Stimulated activated CD4-positive, alpha-beta T cell treated with anti-CD3 and anti-CD28 coated beads, TNF-alpha, amount 100 ng/mL, for 1 hour (primary cell): ENCODE measurements at places on chromosomes 5 and 9.

GRCh38 chr5:161078793-161079192 is 226.8 kb upstream of the ATP10B start:
- no peak for DNase-seq

DNA sequence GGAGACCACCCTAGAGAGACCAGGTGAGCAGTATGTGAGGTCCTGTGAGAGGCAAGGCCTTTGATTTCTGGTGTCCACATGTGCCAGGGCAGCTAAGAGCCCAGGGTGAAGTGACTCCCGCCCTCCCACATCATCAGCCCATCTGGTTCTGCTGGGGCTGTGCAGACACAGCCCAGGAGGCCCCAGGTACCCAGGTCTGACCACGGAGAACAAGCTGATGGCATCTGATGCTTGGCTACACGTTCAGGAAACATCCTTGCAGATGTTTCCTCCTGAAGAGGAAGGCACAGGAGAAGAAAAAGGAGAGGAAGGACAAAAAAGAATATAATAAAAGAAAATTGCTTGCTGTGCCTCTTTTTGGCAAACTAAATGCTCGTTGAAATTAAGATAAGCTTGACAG is 225.8 kb downstream of the PAX5 start:
- no peak for DNase-seq

DNA sequence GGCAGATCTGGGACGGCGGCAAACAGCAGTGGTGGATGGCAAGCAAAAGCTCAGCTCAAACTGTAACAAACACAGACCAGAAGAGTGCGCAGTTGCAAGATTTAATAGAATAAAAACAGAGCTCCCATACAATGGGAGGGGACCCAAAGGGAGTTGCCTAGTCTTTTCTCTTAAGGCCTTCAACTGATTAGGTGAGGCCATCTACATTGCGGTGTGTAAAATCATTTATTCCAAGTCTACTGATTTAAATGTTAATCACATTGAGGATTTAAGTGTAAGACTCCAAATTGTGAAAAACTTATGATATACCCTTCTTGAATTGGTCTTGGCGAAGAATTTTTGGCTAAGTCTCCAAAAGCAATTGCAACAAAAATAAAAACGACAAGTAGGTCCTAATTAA is 21.6 kb upstream of the C1QTNF3 start:
- DNase-seq: no peak

GRCh38 chr5:66241136-66241825 is 97.2 kb downstream of the SREK1 start:
- DNase-seq: no peak

GRCh38 chr9:72322678-72323077 is 42.3 kb downstream of the ZFAND5 start:
- DNase-seq: no peak

GRCh38 chr5:149141224-149141956 is at the start of gene ABLIM3:
Gene ABLIM3 (plus strand): TSS chr5:149141493. CDS start chr5:149142096, 603 bp downstream.
- peak; percentile 71 for DNase-seq

GRCh38 chr5:138605254-138605972 is 30.2 kb upstream of the HSPA9 start:
- DNase-seq: no peak

DNA sequence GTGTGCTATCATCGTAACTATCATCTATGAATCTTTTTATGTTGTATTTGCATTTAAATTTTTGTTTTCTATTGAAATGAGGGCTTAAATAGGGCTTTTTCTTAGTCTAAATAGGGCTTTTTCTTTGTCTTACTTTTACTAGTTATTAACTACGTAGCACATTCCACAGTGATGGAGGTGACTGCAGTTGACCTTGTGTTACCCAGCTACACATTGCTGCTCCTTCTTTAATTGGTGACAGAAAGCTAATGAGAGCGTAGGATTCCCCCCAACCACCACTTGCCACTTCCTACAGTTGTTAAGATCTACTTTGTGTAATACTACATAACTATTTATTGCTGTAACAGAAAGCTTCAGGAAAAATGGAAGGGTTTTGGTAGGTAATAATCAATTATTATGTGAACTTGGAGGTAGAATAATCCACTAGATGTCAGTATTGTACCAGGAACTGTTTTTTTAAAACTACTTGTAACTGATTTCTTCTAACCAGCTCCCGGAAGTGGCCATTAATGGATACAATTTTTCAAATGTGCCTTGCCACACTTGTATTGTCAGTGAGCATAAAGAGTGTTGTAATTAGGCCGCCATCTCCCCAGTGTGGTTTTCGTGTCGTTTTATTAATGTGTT is 18.0 kb downstream of the MTRR start:
- no peak for DNase-seq

DNA sequence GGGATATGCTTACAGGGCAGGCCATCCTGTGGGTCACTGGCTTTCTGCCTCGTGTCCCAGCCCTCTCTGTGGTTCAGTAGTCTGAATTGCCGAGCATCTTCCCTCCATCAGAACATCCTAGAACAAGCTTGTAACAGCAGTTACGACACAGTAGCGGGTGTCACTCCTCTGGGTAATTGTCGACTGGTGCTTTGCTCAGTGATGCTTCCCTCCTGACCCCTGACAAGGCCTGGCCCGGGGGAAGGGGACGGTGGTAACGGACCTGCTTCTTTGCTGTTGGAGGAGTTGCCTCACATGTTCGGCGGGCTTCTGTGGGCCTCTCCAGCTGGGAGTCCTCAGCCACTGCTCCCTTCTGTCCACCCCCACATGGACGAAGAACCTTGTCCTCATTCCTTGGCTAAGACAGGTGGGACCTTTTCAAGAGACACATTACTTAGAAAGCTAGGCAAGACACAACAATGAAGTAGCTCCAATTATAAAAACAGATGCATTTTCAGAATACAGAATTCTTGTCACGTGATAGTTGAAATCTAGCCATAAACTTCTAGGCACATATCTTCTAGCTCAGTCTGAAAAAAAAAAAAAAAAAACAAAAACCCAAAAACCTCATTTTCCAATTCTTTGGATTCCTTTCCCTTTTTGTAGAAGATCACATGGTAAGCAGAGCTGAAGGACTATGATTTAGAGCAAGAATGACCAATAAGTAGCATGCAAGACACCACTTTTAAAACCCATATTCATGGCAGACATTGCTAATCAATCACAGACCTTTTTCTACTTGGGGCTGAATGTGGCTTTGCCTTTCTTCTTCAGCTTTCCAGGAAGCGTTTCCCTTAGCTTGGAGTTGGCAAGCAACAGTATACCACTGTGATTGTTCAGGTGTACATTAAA is 25.0 kb downstream of the HMCN2 start:
- no peak for DNase-seq

- no peak for DNase-seq
These were observed 10.6 kb upstream of the NR3C1 start for GRCh38 chr5:143413958-143414669.

GRCh38 chr5:95770830-95771708 is 39.9 kb downstream of the RHOBTB3 start:
- DNase-seq: no peak

GRCh38 chr9:2634153-2634552 is 12.6 kb downstream of the VLDLR start:
- no peak for DNase-seq

- no peak for DNase-seq
These were observed 30.5 kb downstream of the TRIO start for GRCh38 chr5:14173377-14174229.

DNA sequence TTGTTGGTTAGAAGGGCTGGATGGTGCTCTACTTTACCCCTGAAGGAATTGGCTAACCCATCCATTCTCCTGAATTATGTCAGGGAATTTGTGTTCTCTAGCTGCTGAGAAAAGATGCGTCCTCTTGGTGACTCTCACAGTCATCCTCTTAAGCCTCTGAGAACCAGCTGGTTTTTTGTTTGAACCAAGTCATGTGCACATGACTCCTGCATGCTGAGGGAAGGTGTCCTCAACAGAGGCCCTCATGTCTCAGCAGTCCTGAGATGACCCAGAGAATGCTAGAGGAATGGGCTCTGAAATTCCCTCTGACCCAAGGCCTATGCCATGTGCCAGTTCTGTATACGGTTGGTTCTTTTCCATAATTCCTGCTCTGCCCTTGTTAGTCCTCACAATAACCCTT is 10.4 kb upstream of the C5orf63 start:
- DNase-seq: no peak

DNA sequence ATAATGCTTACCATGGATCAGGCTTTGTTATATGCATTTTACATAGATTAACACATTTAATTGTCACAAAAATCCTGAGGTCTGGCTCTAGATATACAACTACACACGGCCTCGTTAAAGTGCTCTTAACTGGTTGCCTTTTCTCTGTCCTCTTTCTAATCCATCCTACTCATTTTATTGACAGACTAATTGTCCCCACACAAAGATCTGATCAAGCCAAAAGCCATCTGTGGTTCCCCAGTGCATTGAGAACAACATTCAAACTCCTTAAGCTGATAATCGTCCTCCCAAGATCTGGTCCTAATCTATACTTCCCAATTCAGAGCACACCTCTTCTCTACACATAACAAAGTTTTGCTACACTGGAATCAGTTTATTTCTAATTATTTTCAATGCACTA is 23.9 kb upstream of the PPP2R2B start:
- no peak for DNase-seq

DNA sequence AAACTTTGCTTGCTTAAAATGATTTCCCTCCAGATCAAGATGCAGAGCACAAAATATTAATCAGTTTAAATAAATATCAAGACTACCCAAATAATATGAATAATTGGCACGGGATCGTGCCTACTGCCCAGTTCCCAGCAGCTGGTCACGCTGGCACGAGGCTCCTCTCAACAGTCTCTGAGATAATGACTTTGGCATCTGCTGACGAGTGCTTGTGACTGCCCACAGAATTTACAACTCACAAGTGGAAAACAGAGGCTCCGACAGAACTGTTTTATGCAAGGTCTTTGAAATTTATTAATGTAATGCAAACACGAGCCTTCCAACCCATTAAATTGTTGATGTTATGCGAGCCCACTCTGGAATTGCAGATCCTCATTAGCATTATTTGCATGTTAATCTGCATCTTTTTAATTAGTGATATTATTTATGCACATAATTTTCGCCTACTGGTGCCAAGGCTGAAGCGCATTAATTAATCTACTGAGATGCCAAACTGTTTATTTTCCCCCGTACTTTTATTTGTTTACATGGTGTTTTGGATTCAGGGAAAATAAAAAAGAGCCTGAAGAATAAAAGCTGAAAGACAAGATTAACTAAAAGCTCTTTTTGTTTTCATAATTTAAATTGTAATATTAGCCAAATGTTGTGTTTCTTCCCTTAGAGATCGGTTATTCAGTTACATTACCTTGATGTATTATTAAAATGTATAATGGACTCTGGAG is 369.3 kb upstream of the IRX1 start:
- DNase-seq: no peak

GRCh38 chr5:74404574-74405508 is 235.7 kb downstream of the ENC1 start:
- DNase-seq: no peak

DNA sequence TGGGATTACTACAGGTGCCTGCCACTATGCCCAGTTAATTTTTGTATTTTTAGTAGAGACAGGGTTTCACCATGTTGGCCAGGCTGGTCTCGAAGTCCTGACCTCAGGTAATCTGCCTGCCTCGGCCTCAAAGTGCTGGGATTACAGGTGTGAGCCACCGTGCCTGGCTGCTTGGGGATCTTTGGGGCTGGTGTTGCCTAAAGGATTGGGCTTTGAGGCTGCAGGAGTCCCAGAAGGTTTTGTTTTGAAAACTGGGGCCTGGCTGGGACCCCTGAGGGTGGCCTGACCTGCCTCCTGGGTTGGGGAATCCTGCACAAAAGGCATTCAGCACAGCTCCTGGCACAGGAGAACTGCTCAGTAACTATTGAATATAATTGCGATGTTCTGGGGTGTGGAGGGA is 25.1 kb upstream of the SHB start:
- no peak for DNase-seq

GRCh38 chr5:1651971-1652872 is 128.5 kb upstream of the LPCAT1 start:
- DNase-seq: no peak

GRCh38 chr5:72647806-72648205 is 140.6 kb upstream of the ZNF366 start:
- DNase-seq: no peak

DNA sequence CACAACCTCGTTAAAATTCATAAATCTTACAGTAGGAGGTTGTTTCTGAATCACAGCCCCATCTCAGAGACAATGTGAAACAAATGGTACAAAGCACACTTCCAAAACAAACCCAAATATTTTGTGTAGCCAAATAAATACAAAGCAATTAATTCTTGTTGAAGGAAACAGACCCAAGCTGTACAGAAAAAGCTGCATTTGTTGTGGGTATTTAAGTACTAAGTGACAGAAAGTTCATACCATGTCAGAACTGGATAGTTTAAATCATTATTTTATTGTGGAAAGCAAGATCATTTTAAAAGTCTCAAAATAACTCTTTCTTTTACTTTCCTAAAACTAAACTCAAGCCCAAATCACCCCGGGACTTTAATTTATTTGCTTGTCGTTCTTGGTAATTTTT is 570.7 kb downstream of the ELAVL2 start:
- DNase-seq: no peak

DNA sequence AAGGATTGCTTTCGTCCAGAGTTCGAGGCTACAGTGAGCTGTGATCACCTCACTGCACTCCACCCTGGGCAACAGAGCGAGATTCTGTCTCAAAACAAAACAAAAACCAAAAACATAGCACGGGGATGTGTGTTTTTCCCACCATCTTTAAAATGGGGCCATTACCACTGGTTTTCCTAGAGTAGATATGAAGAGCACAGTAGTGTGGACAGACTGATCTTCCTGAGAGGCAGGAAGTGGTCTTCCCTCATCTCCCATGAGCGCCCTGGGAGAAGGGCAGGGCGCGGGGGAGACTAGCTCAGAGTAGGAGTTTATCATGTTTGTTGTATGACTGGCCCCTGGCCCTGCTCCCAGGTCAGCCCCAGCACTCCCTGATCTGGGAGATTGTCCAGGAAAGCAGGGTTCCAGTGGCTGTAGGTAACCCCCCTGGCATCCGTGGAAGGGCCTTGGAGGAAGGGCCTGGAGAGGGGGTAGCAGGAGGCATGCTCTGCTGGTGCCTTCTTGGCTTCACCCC is 2.3 kb downstream of the SUSD3 start:
- no peak for DNase-seq

GRCh38 chr5:119302449-119302848 is 53.4 kb upstream of the TNFAIP8 start:
- no peak for DNase-seq

- no peak for DNase-seq
These were observed 18.7 kb upstream of the SEMA6A start for GRCh38 chr5:116593340-116593739.

- no peak for DNase-seq
These were observed 242.6 kb downstream of the KIAA0825 start for GRCh38 chr5:94375801-94376200.

DNA sequence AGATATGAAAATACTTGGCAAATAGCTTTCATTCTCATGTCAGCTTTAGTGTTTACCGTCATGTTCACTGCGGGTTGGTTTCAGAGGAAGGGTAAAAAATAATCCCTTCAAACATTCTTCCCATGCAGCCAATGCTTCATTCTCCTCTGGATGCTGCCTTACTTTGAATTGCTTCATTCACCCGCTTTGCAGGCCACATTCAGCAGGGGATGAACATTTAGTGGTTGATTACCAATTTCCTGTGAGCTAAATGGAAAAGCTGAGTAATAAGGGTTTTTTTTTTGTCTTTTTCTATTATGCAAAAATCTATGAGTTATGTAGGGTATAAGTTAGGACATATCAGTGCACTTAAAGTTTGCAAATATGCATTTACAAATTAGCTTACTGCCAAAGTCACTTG is 96.3 kb upstream of the MEF2C start:
- no peak for DNase-seq

- DNase-seq: no peak
These were observed 484.7 kb downstream of the ELAVL2 start for GRCh38 chr9:23341346-23341745.

- no peak for DNase-seq
These were observed 51.4 kb downstream of the TNFSF8 start for GRCh38 chr9:114878879-114879564.
